ENCODE measurements at places on chromosomes 6 and 20.

GRCh38 chr6:156773476-156773875 lies 3.7 kb upstream of the ARID1B start:
- DNase-seq, result no peak

DNA sequence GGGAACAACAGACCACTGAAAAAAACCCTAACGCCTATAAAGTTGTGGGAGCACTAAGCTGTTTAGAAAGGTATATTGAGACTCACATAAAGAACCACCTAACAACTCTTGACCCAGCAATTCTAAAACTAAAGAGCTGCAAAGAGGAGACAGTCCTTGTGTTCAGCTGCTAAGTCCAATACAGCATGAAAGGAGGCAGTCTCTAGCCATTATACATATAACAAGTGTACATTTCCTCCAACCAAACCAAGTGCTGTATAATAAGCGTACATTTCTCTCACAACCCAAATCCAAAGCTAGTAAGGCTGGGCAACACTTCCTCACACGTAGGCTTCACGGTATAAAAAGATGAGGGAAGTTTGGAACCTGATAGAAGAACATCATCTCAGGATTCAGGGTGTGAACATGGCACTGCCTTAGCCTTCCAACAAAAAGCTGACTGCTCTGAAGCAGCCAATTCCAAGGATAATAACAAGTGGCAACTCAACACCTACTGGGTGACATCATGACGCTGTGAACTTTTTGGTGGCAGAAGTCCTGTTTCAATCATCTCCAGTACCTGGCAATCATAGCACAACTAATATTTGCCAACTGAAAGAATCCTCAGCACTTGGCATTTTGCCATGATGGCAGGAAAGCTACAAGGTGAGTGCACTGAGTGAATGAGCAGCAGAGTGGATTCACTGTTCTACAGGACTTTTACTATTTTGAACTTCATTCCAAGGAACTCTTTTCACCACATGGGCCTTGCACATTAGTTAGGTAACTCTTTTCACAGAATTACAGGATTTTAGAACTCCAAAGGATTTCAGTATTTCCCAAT lies 16.6 kb downstream of the TBC1D20 start:
- DNase-seq, result no peak

GRCh38 chr6:137736048-137736818 lies 130.8 kb upstream of the TNFAIP3 start:
- no peak for DNase-seq

DNA sequence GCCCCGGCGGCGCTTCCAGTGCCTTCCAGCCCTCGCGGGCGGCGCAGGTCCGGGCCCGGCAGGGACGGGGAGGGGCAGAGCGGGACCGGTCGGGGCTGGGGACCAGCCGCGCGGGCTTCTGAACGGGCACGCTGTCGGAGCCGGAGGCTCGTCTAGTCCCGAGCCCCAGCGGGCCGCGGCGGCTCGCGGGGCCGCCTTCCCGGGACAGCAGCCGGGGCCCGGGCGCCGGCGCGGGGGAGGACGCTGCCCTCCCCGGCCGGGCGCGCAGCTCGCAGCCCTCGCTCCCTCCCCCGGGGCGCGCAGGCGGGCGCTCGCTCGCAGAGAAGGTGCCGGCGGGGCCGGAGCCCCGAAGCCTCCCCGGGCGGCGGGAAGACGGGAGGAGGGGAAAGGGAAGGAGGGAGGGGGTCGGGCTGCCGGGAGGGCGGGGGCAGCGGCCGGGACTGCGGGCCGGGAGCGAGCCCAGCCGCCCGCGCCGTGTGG lies 696 bp upstream of the SIRPA start:
- DNase-seq, result peak; percentile 23

- no peak for DNase-seq
Observed at GRCh38 chr20:38193586-38194105, 28.6 kb upstream of the TGM2 start.

GRCh38 chr20:5703681-5704101 lies 46.5 kb upstream of the SHLD1 start:
- DNase-seq, result no peak

DNA sequence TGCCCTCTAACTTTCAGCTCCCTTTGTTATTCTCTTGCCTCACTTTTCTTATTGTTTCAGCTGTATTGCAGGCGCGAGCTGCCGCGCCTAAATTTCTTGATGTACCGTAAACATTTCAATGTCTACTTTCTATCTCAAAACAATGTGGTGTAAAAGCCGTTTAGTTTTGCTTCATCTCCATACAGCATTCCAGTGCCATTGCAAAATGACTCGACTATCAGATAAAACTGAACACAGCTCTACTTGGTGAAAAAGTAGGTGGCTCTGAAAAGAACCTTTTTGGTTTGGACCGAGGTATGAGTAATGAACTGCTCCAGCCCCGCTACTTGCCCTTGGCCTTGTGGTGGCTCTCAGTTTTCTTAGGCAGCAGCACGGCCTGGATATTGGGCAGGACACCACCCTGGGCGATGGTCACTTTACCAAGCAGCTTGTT lies 74.6 kb downstream of the OR2B2 start:
- DNase-seq, result no peak

GRCh38 chr6:152207915-152208714 lies 400.6 kb downstream of the ESR1 start:
- no peak for DNase-seq

DNA sequence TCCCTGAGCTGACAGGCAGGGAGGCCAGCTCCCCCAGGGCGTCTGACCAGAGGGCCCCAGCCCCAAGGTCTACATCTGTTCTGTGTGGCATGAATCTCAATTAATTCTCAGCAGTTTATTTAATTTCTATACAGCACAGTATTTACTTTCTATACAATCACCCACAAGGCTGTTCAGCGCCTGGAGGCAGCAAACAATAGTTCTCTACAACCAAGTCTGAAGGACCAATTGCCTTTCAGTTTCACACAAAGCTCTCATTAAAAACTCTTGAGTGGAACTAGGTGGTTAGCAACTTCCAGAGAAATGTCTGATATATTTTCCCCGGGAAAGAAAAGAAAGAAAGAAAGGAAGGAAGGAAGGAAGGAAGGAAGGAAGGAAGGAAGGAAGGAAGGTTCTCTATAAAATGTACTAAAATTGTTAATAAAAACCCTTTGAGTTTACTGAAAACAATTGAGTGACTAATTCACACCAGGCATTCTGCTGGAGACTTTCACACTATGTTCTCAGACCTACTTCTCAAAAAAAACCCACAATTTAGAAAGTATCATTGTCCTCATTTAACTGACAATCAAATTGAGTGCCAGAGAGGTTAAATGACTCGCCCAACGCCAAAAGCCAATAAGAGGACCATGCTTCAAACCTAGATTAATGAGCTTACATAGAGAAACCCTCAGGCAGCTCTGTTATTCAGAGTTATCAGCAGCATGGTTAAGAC lies 62.5 kb downstream of the METTL24 start:
- DNase-seq, result no peak

DNA sequence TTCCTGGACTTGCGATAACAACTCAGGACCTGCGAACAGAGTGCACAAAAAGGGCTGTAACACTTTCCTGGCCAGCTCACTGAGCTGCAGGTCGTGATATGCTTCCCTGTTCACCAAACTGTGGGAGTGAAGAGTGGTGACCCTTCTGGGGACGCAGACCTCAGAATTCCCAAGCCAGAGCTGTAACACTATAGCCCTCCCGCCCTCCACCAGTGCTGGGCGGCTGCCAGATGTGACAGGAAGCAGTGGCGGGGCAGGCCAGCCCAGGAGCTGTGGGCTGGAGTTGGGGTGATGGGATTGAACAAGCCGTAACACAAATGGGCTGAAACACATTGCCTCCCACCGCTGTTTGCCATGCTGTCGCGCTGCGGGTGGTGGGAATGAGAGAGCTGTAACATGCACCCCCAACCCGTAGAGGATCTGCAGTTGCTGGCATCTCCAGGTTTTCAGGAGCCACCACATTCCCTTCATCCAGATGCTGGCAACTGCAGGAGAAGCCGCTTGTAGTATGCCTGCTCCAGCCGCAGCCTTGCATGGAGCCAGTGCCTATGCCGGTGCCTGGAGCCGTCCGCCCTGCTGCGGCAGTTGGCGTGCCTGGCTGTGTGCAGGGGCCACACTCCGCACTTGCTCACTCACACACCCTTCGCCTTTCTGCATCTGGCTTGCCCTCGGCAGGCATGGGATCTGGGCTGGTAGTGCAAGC lies 148.3 kb upstream of the PROKR2 start:
- DNase-seq, result no peak

GRCh38 chr6:1606780-1607515 lies 2.8 kb upstream of the FOXC1 start:
- DNase-seq, result no peak

DNA sequence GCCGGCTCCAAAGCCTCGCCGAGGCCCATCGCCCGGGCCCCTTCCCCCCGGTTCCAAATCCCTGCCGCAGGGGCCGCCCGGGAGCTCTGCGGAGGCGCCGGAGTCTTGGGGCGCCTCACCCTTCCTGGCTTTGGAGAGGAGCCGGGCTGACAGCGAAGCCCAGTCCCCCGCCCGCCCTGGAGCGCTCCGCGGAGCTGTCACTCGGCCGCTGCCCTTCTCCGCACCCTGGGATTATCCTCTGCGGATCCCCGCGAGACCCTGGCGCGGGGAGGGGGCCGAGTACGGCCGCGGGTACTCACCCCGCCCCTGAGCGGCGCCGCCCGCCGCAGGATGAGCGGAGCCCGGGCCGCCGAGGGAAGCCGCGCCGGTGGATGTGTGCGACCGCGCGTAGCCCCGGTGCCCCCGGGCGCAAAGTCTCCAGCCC lies 343 bp downstream of the SNAP91 start:
- peak; percentile 1 for DNase-seq

DNA sequence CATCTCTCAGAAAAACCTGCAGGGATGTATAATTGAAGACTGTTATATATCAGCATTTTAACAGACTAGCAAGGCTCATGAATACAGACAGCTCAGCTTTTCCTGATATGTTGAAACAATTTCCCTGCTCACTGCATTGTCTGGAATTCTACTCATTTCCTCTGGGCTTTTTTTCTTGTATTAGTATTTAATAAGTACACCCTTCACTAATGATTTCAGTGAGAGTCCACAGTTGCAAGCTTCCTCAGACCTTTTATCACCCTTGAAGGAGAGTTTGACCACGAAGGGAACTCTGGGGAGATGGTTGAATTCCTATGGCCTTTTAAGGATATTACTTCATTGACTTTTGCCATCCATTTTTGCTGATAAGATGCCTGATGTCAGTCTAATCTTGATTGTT lies 248.7 kb downstream of the ADGB start:
- DNase-seq, result no peak

DNA sequence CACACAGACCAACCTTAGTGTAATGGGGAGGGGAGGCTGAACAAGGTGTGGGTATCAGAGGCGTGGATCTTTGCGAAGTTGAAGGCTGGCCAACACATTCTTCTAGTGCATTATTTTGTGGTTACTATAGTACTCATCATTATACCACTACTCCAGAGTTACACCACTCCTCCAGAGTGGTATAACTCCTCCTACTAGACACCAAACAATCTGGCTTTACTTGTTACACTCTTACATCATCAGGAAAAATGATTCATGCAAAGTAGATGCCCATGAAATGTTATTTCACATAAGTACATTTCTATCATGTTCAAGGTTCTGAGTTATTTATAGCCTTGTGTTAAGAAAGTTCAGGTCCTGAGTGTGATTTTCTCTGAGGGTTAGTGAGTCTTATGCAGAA lies 443.1 kb upstream of the OPRM1 start:
- DNase-seq, result no peak

GRCh38 chr6:40039042-40039441 lies 104.8 kb upstream of the MOCS1 start:
- DNase-seq, result no peak

DNA sequence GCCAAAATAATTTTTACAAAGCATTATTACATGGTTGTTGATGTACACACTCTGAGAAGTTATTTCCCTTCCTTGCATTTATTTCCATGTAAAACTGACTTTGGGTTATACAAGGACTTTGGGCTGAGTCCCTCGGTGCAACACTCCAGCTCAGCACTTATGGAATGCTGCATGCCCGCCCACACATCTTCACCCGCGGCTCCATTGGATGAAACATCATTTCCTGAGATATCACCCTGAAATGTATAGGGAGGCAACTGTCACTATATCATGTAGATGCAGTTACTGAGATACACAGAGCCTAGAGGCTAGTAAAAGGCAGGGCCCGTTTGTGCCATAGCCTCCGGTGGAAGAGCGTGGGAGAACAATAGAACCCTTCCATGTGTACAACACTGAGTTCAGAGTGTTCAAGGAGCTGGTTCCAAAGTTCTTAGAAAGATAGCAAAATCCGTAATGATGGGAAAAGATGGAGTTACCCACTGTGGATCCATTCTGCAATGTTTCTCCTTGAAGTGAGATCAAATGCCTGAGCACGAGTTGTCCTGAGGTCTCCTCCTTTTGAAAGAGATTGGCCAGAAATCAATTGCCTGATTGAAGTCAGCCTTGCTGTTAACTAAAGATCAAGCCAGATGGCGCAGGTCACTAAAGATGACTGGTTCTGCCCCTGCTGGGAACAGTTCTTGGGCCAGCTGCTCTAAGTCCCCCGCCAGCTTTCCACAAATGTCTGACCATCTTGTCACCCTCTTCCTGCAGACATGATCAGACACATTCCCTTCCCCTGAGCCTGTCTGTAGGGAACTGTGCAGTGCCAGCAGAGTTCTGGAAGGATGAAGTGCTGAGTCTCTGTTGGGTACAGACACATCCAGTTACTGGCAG lies 100.9 kb upstream of the IYD start:
- no peak for DNase-seq

DNA sequence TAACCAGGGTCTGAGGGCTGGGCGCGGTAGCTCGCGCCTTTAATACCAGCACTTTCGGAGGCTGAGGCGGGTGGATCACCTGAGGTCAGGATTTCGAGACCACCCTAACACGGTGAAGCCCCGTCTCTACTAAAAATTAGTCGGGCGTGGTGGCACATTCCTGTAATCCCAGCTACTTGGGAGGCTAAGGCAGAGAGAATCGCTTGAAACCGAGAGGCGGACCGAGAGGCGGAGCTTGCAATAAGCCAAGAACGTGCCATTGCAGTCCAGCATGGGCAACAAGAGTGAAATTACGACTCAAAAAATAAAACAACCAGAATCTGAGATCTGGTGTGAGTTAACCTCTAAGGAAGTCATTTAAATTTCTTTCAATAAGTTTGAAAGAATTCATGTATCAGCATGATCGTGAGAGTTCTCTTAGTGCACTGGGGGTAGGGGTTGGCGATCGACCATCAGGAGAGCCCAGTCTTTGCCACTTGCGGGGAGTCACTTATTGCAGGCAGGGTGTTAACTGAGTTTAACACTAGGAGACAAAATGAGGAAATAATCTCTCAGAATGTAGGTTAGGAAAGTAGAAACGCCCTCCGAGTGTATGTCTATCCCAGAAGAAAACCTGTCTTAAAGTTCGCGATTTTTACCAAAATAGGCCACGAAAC lies 206.5 kb upstream of the ZNF184 start:
- DNase-seq, result no peak

DNA sequence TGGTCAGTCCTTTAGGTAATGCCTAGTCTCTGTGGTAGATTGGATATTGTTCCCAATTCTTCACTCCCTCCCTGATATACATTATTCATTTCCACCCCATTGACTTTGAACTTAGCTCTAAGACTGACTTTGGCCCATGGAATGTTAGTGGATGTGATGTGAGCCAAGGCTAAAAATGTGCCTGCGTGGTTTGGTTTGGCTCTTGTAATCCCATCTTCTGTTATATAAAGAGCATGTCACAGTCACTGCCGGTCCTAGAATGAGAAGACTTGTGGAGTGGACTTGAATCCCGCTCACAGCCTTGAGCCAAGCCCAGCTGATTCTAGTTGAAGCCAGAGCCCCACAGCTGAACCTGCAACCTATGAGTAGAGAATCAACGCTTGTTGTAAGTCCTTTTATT lies 23.6 kb upstream of the DNAAF9 start:
- no peak for DNase-seq
